ENCODE measurements at places on chromosomes 2 and 18.

DNA sequence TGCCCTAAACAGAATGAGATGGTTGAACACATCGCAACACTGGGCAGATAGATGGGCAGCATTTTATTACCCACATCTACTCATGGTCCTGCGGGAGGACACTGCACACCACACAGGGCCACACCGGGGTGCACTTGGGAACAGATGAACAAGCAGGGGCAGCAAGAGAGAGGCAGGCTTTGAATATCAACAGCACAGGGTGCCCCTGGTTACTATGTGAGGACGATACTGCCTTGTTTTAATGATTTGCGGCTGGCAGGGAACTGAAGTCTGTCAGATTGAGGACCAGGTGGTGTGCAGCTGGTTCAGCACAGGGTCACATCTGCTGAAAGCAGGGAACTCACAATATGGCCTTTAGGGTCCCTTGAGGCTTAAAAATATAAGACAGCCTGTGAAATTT is 195.7 kb downstream of the PIEZO2 start:
- no peak for DNase-seq

DNA sequence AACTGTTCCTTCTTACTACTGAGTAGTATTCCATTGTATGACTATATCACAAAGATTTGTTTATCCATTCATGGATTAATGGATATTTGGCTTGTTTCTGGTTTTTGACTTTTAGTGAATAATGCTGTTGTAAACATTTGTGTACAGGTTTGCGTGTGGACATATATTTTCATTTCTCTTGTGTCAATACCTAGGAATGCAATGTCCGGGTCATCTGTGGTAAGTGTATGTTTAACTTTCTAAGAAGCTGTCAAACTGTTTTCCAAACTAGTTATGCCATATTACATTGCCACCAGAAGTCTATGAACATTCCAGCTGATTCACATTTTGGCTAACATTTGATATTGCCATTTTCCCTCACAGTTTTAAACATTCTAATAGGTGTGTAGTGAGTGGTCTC is 29.1 kb upstream of the SLC16A14 start:
- no peak for DNase-seq

DNA sequence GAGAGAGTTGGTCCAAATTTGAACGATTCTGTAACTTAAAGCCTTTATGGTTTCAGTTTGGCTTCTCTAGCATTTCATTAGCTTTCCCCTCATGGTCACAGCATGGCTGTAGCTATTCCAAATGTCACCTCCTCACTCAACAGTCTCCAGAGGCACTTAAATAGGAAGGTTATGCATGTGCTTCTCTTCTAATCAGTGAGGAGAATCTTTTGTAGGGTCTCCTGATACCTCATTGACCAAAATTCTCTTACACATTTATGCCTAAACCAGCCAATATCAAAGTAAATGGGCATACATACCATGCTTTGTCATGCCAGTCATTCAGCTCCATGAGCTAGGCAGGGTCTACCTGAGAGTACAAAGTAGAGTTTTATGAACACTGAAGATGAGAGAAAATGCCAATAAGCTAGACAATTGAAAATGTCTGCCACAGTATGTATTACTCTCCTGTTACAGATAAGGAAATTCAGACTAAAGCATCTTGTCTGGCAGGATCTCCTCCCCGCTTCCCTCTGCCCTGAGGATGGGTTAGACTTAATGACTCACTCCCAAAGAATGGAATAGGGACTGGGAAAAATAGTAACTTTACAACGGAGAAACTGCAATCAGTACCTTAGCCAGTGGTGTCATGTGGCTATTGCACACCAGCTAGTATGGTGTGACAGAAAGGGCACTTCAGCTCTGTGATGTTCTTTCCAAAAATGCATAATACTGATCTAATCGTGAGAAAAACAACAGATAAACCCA is 15.4 kb downstream of the DSG2 start:
- DNase-seq = peak; percentile 86

DNA sequence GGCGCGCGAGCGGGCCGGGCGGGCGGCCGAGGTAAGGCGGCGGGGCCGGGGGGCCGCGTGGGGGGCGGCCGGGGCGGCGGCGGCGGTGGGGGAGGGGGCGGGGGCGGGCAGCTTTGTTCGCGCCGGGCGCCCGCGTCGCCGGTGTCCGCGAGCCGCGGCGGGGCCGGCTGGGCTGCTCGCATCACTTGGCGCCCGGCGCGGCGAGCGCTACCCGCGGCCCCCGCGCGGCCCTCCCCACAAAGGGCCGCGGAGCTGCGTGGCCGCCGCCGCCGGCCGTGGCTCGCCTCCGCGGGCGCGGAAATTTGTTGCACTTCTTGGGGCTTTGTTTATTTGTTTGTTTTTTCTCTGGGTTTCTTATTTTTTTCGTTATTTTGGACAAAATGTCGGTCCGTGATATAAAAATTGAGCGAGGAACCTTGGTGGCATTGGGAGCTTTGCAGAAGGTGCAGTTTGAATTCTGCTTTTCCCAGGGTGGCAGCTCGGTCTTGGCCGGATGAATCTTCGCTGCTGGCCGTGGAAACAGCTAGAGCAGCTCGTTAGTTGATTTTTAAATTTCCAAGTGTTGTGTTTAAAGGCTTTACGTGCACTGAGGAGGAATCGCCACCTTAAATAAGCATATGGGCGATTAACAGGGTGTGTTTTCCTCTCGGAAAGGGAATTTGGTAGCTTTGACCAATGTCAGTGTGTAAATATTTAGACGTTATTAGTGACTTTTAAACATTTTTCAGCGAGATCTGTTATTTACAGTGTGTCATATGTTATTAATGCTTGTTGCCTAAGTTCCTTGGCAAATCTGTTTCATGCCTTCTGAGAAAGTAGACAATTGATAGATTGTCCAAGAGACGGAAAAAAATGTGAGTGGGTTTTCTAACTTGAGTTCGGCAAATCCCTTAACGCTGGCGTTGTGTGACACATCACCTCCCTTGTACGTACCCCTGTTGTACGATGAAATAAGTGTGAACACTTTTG is 822 bp downstream of the UBE2E3 start:
- DNase-seq = peak; percentile 27

GRCh38 chr2:18752667-18753422 is 163.5 kb upstream of the NT5C1B start:
- DNase-seq = no peak

DNA sequence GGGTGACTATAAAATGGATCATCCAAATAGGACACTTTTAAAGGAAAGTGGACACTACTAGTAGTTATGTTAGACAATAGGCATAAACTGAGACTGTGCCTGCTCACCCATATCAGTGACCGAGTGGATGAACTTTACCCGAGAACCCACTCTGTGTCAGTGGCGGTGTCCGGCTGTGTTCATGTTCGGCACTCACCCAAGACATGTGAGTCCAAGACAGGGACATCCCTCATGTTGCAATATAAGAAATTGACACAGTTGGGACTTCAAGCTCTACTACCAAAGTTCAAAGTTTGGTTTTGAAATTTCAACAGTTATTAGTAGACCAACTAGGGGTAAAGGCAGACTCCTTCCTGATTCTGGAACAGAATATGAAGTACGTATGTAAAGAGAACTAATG is 326.3 kb upstream of the TNP1 start:
- no peak for DNase-seq

- DNase-seq = peak; percentile 93
These were observed 146.5 kb downstream of the NCKAP5 start for GRCh38 chr2:133421516-133422324.

- no peak for DNase-seq
These were observed 117.9 kb upstream of the ODC1 start for GRCh38 chr2:10566018-10566417.

DNA sequence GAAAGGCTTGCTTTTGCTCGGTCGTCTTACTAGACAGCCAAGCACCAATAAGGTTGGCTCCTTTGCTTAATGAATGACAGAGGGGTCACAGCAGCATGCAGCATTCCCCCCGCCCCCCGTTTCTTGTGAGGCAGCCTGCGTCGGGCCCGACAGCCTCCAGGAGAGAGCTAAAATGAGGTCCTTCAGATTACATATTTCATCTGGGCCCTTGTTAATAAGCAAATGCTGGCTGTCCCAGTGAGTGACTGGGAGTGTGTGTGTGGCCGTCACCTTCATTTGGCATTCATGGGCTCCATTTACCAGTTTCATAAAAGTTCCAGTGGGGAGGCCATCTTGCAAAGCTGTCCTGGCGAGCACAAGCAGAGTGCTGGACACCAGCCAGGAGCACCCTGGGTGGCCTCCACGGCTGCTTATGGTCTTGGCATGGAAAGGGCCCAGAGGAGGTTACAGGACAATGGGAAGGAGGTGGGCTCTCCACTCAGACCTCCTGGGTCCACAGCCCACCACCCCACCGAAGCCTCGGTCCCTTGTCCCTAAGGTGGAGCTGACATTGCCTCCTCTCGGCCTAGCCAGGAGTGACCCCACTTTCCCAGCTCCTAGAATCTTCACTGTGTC is 37.2 kb downstream of the ODC1 start:
- DNase-seq = no peak

GRCh38 chr2:134397146-134397896 is 143.4 kb downstream of the MGAT5 start:
- no peak for DNase-seq

DNA sequence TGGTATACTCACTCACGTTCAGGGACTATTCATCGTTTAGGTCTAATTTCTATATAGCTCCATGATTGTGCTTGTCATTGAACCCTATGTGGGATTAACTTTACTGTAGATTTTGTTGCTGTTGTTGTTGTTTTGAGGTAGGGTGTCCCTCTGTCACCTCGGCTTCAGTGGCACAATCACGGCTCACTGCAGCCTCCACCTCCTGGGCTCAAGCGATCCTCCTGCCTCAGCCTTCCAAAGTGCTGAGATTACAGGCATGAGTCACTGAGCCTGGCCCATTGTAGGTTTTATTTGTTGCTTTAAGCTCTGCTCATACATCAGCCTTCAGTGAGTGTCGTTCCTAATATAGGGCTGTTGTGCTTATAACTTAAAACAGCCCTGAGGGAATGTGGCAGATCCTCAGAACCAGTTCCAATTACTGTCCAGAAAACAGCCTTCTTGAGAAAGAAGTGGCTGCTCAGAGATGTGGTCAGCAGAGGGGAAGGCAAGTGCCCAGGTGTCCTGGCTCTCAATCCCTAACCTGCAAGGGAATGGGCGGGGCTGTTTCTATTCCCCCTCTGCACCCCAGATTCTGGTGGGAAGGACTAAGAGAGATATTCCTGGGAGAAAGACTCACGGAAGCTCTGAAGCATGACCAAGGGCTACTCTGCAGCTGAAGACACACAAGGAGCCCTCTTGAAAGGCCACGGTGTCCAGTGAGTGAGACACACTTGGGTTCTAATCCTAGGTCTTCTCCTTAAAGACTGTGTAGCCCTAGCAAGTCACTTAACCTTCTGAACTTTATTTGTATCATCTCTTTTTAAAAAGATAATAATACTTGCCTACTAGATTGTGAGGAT is 79.6 kb upstream of the LCLAT1 start:
- no peak for DNase-seq

- no peak for DNase-seq
These were observed 32.2 kb downstream of the FAM178B start for GRCh38 chr2:96954011-96954846.

DNA sequence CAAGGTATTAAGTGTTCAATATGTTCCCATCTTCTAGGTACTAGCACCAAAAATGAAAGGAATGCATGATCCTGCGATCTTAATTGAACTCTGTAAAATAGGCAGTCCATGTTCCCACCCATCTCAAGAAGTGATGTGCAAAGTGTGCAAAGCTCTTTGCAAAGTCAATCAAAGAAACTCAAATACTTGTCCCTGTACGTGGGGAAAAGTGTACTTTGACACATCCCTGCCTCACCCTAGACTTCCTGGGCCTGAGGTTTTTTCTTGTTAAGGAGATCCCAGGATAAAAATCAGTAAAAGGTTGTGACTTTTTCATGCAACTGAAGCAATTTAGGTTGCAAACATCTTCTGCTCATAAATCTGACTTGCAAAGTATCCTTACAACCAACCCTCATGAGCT is 25.3 kb downstream of the HNRNPA3 start:
- no peak for DNase-seq

DNA sequence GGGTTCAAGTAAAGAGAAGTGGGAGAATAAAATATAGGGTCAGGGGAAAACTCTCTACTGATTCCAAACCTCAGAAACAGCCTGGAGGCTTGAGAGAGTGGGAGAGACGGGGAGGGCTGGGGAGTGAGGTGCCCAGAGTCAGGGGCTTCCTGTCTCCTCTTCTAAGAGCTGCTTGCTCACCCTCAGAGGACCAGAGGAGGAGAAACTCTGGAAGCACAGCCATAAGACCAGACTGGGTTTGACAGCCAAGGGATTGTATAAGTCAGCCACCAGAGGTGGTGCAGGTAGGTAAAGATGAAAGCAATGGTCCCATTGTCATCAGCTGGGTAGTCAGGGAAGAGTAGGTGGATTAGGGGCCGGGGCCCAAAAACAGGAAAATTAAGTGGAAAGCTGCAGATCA is 259.4 kb downstream of the TNS1 start:
- no peak for DNase-seq

- DNase-seq = peak; percentile 91
These were observed at the start of gene NEURL3 for GRCh38 chr2:96505231-96505889. NEURL3 (minus strand) TSS chr2:96505357; CDS start chr2:96505286, 71 bp downstream.

DNA sequence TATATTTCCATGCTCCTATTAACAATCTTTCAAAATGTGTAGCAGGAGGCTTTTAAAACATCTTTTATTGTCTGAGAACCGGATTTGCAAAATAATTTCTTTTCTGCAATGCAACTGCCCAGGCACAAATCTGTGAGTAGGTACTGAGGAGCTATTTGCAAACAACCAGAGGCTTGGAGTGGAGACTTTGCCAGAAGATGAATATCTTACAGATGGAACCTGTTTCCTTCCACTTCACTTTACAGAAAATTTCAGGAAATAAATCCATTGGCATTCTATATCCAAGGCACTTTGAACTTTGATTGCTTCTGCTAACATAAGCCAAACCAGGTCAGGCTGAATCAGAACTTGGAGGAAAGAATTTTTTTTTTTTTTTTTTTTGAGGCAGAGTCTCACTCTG is 237.4 kb upstream of the REV1 start:
- no peak for DNase-seq

- DNase-seq = no peak
These were observed 25.0 kb downstream of the SH3YL1 start for GRCh38 chr2:238869-239268.

DNA sequence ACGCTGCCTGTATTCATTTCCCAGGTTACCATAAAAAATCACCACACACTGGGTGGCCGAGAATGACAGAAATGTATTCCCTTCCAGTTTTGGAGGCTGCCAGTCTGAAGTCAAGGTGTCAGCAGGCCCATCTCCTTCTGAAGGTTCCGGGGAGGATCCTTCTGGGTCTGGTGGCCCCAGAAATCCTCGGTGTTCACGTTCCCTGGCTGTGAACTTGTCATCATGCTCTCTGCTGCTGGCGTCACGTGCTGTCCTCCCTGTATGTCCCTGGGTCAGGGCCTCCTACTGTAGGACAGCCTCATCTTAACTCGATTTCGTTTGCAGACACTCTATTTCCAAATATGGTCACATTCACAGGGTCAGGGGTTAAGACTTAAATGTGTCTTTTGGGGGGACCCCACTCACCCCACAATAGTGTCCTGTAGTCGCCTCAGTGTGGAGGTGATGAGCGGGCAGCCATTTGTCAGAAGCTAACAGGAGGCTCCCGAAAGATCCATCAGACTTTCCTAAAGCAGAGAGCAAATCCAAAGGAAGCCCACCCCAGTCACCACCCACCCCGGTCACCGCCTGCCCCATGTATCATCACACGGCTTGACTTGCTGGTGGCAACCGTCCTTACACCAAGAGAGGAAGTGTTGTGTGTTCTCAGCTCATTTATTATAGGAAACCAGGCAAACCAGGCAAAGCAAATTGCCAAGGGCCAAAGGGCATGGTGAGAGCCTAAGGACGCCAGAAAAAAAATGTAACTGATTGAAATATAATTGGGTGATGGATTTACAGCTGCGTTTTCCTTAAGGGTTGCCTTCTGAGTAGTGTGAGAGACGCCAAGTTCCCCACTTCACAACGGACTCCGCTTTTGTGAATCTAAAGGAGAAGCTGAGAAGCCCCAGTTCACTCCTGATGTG is 148.8 kb upstream of the ZNF236 start:
- no peak for DNase-seq

Data from kidney glomerular epithelial cell (primary cell).